Hepatocyte (in vitro differentiated cells): ENCODE measurements at places on chromosomes 4 and X. TPM values are rescaled to one million over a fixed set of nuclear protein-coding genes. Genes with fewer than 3 reads are reported as not detected.

DNA sequence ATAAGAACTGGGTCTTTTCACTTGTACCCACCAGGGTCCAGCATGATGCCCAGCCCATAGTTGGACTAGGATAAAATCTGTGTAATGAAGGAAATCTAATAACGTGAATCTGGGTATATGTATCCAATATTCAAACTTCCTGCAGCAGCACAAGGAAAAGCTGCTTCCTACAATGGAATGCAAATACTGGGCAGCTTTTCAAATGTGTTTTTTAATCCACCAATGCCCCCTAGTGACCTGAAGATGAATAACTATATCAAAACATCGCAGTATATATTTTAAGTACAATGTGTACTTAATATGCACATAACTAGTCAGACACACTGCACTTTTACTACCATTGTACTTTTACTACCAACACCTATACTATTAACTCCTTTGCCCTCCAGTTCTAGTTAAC, 5.3 kb downstream of the APOO start:
- peak; percentile 78 for DNase-seq

- DNase-seq, result no peak
Observed at GRCh38 chrX:34874763-34875162, 67.8 kb upstream of the FAM47B start.

The TCEAL3 gene
- polyA plus RNA-seq, result 91.7 and 117 TPM in 2 replicates

The NKRF gene
- polyA plus RNA-seq, result 2.4 and 3.0 TPM in 2 replicates

DNA sequence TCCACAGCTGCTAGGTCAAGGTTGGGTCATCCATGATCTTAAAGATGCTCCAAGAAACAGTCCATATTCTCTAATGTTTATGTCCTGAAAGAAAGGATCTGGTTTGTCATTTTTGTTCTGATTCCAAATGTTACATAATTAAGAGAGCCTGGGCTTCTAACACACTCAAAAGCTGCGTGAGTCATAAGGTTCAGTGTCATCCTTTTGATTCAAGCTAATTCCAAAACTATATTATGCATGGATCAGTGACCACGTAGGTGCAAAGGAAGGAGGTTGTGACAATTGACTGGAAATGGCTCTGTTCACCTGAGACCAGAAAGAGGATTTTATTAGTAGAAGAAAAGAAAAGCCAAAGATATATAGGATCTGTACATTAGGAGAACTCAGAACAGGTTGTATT, 268.7 kb upstream of the GK2 start:
- DNase-seq, result no peak
